ENCODE measurements at places on chromosomes 3 and 15.

DNA sequence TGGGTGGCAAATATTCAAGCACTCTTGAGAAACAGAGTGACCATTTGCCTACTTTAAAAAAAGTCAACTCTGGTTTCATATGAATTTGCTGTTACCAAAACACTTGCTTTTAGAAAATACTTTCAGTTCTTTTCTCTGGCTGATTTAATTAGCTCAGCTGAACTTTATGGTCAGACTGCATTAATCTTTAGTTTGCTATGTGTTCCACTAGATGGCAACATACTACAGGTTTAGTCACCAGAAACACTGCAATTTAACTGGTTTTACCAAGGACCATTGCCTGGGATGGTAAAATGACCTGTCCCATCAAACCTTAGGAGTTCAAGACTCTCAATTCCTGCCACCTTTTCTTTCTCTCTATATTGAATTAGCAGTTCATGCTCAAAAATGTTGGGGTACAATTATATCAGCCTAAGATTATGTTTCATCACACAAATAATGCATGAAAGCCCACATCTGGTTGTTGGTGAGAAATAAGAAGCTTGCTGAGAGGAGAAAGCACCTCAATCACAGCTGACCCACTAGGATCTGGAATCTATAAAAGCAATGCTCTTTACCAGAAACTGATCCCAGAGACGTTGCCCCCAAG is 14.2 kb downstream of the EIF4E3 start:
- no peak for DNase-seq

GRCh38 chr3:134543113-134543512 is 57.3 kb downstream of the CEP63 start:
- no peak for DNase-seq

DNA sequence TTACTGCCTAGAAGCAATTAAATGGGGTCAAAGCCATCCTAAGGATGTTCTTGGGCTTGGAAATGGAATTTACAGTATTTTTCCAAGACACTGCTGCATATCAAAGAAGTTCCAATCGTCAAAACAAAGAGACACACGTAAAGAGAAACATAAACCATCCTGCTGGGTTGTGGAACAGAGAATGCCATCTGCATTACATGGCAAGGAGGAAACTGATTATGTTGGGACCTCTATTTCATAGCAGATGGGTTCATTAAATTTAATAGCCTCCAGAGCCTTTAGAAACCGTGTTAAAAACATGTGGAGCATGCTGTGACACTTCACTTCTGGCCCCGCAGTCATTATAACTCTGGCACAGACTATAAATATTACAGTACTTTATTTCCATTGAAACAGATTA is 154.6 kb downstream of the LRTM1 start:
- no peak for DNase-seq

DNA sequence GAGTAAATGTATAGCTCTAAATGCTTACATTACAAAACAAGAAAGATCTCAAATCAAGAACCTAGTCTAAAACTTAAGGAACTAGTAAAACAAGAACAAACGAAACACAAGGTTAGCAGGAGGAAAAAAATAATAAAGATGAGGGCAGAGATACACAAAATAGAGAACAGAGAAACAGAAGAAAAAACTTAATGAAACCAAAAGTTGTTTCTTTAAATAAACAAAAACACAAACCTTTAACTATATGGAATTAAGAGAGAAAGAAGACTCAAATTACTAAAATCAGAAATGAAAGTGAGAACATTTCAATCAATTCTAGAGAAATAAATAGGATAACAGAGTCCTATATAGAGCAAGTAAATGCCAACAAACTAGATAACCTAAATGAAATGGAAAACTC is 59.6 kb downstream of the DLG1 start:
- DNase-seq = no peak

DNA sequence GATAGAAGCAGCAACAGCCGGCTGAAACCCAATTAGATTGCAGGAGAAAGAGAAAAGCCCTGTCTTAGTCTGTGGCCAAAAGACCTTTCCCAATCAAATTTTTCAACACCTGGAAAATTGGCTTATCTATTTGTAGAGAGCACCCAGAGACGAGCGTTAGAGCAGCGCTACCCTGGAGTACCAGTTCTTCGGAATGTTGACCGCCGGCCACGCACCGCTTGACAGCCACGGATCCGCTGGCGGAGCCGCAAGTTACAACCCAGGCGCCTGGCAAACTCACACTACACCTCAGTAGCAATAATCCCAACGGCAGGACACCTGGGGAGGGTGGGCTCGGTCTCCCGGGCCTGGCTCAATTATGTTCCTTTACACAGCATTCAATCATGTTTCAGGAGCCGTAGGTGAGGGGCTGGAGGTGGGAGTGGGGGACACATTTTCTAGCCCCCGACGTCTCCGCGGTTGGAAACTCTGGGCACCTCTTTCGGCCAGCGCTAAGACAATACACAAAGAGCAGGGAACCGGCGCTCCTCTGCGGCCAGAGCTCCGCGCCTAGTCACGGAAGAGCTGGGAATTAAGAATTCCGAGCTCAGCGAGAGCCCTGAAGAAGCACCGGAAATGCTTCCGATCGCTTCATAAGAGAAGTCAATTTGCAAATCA is 1.2 kb downstream of the MB21D2 start:
- no peak for DNase-seq

DNA sequence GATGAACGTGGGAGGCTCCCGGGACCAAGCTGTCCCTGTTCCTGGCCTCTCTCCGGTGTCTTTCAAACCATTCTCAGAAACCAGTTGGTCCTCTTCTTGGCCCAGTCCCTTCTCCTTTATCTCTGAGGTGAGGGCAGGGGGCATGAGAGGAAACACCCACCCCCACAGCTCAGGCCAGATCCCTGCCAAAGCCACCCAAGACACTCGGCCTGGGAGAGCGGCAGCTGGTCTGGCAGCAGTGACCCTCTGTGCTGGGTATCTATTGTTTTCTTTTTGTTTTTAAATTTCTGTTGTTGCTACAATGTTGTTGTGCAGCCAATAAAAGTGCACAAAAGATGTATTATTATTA is 27.3 kb downstream of the ACSBG1 start:
- no peak for DNase-seq

Data from muscle of arm (tissue), 14 donors.